ENCODE measurements at places on chromosomes 3 and 15.

GRCh38 chr3:126406389-126407296 is 11.9 kb downstream of the CFAP100 start:
- DNase-seq = no peak

GRCh38 chr3:69353503-69353902 is 32.4 kb downstream of the FRMD4B start:
- no peak for DNase-seq

DNA sequence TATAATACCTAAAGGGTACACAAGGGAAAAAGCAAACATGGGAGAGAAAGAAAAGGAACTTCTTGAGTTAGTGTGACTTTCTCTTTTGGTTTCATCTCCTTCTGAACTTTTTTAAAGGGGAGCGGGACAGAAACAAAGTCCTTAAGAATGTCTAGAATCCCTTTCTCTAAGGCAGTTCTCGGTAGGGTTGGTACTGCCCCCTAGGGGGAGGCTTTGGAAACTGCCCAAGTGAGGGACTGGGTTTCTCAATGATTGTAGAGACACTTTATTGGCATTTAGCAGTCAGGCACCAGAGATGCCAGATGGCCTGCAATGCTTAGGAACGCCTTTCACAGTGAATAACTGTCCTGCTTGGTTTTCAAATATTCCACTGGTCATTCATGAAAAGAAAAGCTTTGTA is 172.7 kb downstream of the WDR72 start:
- no peak for DNase-seq

- DNase-seq = no peak
These were observed 118.7 kb downstream of the PPM1L start for GRCh38 chr3:160874736-160875135.

- no peak for DNase-seq
These were observed 29.4 kb downstream of the PAQR5 start for GRCh38 chr15:69328080-69328479.

GRCh38 chr3:126664591-126665214 is 9.8 kb upstream of the TXNRD3 start:
- no peak for DNase-seq

- no peak for DNase-seq
These were observed 130.6 kb upstream of the STT3B start for GRCh38 chr3:31402117-31402516.

All from AG04450 (cell line).